ENCODE measurements at places on chromosomes 12 and 14.

DNA sequence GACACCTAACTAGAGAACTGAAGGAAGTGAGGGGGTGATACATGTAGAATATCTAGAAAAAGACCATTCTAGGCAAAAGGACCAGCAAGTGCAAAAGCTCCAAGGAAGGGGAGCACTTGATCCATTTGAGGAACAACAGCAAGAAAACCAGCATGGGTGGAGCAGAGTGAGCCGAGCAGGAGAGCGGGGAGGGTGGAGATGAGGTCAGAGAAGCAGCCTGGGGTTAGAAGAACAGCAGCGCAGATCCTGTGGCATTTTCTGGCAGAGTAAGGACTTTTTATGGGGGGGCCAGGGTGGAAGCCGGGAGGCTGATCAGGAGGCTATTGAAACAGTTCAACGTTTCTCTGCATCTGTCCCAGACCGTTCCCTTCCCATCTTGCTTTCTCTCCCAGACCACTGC is 24.5 kb upstream of the TMCC3 start:
- DNase-seq, result no peak

DNA sequence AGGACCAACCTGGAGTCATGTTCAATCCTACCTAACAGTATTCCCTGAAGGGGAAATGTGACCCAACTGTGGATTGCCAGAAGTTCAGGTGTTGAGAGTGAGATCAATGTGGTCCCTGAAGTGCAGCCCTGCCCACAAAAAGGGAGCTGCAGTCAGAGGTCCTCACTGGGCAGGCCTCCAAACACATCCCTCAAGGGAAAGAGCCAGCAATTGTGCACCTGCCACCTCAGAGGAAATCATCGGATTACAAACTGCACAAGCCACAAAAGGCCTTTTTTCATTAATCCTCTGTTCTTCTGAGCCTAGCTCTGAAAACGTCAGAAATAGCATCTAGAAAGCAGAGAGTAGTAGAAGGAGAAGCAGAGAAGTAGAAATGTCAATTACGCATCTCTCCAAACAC is 10.8 kb upstream of the MDM1 start:
- no peak for DNase-seq

- DNase-seq, result no peak
Observed at GRCh38 chr14:33916663-33917565, 34.0 kb downstream of the EGLN3 start.

DNA sequence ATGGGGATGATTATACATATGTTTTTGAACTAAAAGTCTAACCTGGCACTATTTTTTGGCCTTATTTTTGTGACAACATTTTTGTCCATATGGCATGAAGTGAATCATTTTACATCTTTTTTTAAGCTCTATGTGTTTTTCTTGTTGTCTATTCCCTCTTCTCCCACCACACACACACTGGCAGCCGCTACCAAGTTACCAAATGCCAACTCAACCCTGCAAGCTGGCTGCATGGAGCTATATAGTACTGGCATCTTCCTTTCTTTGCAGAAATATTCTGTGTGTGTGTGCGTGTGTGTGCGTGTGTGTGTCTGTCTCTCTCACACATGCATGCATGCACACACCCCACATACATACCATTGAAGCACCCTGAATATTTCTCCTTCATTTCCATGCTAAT is 278.9 kb upstream of the SOX5 start:
- DNase-seq, result no peak

GRCh38 chr14:69683971-69684370 is 72.6 kb downstream of the SUSD6 start:
- DNase-seq, result no peak

GRCh38 chr12:10372559-10372958 is 17.3 kb downstream of the KLRK1 start:
- no peak for DNase-seq

DNA sequence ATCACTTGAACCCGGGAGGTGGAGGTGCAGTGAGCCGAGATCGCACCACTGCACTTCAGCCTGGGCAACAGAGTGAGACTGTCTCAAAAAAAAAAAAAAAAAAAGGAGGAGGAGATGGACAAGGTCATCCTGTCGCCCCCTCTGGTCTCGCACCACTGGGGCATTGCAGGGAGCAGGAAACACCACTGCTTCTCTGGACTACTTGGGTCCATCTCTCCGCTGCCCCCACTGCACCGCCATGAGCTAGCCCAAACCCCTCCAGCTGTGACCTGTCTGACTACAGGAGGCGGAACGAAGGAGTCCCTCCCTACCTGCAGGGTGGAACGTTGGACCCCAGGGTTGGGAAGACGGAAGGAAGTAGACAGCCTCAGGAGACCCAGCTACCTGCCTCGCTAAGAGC is 18.2 kb upstream of the FAM222A start:
- no peak for DNase-seq

DNA sequence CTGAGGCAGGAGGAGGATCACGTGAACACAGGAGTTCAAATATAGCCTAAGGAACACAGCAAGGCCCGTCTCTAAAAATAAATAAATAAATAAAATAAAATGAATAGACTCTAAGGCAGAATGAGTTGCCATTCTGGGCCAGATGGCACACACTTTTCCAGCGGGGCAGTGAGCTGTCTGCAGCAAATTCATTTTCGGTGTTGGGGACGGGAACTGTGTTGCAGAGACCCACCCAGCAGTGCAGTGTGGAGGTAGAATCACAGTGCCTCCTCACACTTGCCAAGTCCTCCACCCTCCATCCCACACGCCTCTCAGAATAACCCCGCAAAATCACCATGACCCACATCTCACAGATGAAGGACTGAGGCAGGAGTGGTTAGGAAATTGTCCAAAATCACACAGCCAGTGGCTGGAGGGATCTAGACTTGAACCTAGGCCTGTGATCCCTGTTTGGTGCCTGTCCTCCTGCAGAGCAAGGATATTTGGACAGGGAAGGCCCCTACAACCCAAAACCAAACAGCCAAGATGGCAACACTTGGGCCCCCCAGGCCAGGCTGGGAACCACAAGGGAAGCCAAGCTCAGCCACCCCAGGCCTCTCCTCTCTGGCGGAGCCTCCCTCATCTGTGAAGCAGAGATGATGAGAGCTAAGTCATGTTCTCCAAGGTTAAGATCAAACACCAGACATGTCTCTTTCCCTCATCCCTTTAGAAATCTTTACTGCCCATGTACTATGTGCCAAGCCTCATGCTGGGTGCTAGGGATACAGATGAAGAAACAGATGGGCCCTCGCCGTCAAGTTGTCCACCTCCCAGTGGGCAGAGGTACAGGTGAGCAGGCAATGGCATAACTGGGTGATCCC is 152.7 kb downstream of the DPF3 start:
- DNase-seq, result no peak

DNA sequence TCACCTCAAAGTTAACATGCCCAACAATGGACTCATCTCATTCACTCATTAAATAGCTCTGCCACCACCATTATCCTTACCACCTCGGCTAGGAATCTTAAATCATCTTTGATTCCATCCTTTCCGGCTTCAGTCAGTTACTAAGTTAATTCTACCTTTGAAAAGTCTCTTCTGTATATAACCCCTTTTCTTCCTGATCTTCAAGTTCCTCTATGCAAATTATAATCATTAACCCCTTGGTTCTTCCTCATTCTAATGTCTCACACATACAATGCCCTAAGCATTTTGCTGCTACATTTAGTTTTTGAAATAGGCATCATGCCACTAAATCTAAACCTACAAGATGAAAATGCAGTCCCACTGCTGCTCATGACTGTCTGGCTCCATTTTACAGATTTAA is 51.6 kb downstream of the ATP2B1 start:
- DNase-seq, result no peak

DNA sequence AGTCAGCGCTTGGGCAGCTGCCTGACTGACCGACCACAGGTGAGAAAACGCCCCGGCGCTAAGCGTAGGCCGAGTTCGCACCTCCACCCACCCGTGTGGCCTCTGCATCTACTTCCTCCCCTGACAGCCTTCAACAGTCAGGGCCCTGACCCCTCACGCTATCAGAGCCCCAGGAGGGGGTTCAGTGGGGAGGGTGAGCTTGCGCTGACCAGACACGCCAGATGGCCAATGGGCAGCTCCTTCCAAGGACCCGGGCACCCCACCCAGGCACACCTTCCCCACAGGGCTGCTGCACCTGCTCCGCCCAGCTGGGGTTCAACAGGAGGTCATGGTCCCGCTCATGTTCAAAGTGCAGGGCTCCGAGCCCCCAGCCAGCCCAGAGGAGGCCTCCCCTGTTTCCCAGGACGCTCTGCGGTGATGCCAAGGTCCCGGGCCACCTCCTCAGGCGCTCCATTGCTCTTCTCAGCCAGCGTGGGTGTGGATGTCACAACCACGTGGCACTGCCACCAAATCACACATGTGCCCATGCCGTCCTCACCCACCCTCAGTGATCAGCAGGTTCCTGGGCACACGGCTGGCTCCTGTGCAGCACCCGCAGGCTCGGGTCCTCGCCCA is 48.7 kb upstream of the BCL11B start:
- no peak for DNase-seq

GRCh38 chr14:67480011-67480410 is 8.5 kb downstream of the TMEM229B start:
- DNase-seq, result no peak

DNA sequence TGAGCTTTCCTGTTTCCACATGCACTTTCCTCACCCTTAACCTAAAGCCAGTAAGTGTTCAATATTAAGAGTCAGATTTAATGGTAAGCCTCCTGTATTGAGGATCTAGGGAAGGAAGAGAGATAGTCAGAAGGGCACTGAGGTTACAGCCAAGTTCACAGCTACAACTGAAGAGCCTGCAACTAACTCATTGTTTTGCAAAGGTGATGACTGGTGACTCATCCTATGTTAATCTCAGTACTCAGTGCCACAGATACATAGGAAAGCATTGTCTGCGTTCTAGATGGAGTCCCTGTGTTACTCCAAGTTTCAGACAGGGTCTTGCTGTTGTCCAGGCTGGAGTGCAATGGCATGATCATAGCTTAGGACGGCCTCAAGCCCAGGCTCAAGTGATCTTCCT is 157.0 kb upstream of the RBM19 start:
- DNase-seq, result no peak

DNA sequence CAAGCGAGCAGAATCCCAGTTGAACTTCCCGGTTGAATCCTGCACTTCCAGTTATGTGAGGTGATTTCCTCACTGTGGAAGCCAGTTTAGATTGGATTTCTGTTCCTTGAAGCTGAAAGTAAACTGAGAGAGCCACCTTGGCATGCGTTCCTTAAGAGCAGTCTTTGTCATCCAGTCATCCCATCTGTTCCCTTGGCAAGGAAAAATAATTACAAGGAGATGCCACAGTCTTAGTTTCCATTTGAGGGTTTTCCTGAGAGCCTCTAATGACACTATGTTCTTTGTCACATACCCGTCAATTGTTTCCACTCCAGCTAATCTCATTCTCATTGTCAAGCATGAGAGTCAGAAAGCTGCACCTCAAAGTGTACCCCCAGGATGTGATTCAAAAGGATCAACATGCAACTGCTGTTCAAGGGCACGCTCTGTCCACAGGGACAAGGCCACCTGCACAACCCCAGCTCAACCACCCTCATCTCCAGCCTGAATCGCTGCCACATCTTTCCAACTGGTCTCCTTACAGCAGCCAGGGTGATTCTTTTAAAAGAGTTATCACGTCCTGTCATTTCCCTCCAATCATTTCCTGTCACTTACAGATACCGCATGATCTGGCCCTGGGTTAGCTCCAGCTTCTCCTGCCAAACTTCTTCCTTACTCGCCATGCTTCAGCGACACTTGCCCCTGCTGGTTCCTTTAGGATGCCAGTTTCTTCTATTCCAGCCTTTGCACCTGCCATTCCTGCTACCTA is 18.0 kb upstream of the TCP11L2 start:
- DNase-seq, result no peak

DNA sequence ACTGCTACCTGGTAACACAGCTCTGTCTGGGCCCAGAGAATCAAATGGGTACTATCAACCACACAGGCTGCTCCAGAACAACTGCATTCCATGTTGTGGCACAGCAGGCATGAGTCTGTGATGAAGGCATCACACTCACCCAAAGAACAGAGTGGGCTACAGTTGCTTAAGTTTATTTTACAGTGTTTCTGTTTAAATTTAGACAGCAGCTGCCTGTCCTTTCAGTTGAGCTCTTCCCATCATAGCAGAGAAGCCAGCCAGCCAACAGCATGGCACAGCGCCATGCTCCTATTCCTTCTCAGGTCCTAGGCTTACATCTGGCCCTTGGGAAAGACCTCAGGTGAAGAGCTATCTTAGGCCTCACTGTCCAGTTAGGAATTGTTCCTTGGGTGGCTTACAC is 147.0 kb upstream of the FRMD6 start:
- DNase-seq, result no peak

DNA sequence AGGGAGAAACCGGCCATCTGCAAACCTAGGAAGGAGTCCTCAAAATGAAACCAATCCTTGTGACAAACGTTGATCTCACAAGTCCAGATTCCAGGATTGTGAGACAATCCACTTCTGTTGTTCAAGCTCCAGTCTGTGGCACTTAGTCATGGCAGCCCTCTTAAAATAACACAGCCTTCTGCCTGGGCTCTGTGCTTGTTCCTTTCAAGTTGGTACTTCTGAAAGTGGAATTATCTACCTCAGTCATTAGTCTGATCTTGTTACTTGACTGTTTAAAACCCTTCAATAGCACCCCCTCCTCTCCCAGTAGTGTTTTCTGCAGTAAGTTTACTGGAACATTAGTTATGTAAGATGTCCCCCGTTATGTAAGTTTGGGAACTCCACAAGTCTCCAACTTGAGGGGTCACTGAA is 111.0 kb upstream of the HIF1A start:
- no peak for DNase-seq

DNA sequence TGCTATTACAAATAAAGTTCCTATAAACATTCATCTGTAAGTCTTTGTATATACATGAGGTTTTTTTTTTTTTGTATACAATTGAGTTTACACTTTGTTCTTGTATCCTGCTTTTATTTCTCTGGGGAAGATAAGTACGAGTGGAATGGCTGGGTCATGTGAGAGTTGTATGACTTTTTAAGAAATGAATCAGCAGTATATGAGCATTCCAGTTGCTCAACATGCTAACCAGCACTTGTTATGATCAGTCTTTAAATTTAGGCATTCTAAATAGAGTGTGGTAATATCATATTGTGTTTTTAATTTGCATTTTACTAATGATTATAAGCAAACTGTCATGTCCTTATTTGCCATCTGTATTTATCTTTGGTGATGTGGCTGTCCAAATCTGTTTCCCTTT is 44.7 kb upstream of the AMIGO2 start:
- no peak for DNase-seq

DNA sequence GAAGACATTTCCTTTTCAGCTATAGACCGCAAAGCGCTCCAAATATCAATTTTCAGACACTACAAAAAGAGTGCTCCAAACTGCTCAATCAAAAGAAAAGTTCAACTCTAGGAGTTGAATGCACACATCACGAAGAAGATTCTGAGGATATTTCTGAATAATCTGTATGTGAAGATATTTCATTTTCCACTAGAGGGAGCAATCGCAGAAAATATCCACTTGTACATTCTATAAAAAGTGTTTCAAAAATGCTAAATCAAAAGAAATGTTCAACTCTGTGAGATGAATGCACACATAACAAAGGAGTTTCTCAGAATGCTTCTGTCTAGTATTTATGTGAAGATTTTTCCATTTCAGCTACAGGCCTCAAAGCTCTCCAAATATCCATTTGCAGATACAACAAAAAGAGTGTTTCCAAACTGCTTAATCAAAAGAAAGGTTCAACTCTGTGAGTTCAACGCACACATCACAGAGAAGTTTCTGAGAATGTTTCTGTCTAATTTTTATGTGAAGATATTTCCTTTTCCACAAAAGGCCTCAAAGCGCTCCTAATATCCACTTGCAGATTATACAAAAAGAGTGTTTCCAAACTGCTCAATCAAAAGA is 643.8 kb upstream of the ALG10B start:
- no peak for DNase-seq

Data from stimulated activated CD8-positive, alpha-beta memory T cell treated with anti-CD3 and anti-CD28 coated beads, Interleukin-15, amount 100 ng/mL, for 24 hours (primary cell).